ENCODE measurements at places on chromosomes 1 and 21.
A peak's percentile ranks its signal among the peaks of the same experiment; 100 is the strongest.

DNA sequence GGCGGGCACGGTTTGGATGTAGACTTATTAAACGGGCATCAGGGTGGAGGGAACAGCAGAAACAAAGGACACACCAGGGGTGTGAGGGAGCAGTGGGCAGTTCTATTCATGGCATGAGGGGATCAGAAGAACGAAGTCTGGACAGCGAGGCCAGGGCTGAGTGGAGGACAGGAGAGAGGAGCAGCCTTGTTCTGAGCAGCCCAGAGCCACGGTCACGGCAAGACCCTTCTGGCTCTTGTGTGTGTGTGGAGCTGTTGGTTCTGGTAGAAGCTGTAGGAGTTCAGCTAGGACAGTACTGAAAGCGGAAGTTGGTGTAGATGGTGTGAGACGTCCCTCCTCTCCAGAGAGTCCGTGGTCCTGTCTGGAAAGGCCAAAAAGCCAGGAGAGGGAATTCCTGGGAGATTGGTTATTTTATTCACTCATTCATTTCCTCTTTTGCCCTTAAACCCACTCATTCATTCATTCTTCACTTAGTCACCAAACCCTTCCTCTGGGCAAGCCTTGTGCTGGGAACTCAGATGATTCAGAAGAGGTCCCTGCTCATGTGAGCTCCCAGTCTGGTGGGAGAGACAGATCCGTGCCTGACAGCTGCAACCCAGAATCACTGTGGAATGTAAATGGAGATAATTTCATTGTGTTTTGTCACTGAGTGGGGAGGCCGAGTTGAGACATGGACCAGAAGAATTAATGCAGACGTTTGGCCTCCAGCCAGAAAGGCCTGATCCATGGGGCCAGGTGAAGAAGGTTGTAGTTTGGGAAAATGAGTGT is 4.1 kb upstream of the ACOT11 start:
- no peak for DNase-seq

- no peak for DNase-seq
Observed at GRCh38 chr1:8752411-8752810, 65.0 kb downstream of the RERE start.

DNA sequence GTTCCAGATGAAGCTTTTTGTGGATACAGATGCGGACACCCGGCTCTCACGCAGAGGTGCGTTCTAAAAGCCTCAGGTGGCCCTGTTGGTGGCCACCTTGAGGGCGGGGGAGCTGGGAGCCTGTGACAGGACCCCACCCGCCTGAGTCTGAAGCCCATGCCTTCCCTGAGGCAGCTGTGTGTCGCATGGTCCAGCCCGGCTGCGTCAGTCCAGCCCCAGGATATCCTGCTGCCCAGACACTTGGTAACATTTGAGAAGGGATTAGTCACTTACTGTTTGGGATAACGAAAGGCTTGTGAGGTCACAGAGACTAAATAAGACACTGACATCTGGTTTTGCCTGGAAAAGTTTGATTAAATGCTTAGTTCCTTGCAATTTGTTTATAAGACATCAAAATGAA is 68.9 kb downstream of the UCK2 start:
- DNase-seq = peak; percentile 80

DNA sequence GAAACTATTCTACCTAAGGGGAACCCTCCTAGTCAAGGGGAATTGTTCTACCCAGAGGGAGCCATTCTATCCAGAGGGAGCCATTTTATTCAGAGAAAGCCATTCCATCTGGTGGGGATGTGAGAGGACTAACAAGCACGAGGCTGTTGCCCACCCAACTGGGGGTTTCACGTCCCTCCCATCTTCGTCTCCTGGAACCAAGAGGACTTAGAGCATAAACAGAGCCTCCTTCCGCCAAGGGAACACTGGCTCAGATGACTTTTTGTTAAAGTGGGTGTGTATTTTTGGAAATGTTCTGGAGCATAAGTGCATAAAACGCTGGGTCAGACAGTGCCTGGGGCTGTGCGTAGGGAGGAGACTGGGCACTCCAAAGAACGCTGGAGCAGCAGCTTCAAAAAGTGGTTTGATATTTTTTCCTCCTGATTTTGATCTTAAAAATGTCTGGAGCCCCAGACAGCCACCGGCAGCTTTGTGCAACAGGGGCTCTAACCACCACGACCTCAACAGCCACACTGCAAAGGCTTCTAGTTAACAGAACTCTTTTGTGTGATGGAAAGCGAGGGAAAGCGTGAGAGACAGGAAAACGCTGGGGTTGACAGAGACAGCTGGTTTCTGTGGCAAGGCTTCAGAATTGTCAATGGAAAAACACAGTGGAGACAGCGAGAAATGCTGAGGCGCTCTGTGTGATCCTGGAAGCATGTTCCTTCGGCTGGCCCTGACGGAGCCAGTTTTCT is 363.6 kb upstream of the CAMK1G start:
- DNase-seq = no peak

GRCh38 chr1:24292887-24293286 is 26.3 kb upstream of the GRHL3 start:
- no peak for DNase-seq

GRCh38 chr1:76919085-76919484 is 51.8 kb downstream of the ST6GALNAC5 start:
- DNase-seq = no peak

DNA sequence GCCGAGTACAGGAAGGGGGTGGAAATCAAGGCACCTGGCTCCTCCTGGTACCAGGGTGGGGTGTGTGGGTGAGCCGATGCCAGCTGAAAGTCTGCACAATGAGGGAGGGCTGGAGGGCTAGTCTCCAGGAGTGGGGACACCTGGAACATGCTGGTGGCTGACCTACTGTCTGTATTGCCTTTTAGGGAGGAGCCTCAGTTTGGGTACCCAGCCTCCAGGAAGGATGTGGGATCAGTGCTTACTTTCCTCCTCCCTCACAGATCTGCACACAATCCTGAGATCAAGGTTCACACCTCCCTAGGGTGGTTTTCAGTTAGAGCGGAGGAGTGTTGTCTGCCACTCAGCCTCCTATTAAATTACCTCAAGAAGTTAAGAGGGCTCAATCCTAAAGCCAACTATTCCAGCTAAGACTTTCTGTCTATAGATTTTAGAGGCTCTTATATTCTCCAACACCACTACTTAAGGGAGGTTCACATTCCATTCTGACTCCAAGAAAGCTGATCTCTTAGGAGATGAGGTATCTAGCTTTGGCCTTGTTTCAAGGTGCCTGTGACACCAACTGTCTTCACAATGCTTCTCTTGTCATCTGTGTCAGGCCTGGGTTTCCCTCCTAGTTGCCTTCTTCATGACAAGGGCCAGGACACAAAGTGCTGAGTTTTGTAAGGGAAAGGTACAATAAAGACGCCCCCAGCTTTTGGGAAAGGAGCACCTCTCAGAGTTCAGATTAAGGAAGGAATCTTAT is 15.7 kb downstream of the SSR2 start:
- DNase-seq = no peak

DNA sequence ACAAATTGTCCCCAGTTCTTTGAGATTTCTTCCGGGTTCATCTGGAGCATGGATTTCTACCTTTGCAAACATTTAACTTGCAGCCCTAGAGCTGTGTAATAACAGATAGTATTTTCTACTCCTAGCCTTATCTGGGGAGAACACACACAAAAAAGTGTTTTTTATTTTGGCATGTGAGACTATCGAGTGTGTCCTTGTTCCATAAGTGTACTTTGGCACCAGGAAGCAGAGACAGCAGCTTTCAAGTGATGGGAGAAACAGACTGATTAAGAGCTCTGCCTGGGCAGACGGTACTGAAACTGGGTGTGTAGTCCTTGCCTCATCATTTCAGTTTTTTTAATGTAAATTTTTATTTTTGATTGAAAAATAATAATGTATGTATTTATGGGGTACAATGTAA is 297.4 kb downstream of the ST6GALNAC3 start:
- DNase-seq = no peak

GRCh38 chr1:225627304-225627947 is 25.5 kb downstream of the ENAH start:
- no peak for DNase-seq

DNA sequence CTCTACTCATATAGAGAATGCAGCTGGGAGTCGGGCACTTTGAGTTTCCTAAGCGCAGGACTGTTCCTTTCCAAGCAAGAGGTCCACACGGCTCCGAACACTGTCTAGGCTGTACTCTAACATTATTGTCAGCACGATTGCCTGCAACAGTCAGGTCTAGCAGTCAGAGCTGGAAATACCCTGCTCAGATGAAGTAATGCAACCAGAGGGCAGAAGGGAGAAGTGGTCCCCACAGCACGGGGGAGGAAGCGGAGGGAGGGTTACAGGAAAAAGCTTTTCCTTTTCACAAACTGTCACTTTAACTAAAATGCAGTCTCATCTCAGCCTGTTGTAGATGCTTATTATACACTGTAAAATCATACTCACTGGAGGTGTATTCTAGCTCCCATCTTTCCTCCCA is 98.9 kb upstream of the SLC44A3 start:
- no peak for DNase-seq

- no peak for DNase-seq
Observed at GRCh38 chr1:32219022-32219421, 3.1 kb downstream of the TMEM234 start.

DNA sequence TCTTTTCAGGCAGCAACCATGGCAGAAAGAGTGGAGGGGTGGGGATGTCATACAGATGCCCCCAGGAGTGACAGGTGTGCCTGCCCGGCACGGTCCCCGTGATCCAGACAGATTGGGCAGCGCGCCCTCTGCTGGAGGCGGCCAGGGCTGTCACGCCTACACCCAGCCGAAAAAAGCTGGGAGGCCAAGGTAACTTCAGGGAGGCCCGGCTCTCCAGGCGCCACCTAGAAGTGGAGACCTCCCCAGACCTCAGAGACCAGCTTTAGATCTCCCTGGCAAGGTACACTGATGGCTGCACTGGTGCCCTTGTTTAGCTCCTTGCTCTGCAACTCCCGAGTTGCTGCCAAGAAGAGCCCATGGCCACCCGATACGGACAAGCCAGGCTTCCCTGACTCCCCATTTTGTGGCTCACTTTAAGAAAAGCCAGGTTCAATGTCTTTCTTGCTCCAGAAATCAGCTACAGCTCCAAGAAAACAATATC is 6.6 kb downstream of the GOLT1A start:
- no peak for DNase-seq

DNA sequence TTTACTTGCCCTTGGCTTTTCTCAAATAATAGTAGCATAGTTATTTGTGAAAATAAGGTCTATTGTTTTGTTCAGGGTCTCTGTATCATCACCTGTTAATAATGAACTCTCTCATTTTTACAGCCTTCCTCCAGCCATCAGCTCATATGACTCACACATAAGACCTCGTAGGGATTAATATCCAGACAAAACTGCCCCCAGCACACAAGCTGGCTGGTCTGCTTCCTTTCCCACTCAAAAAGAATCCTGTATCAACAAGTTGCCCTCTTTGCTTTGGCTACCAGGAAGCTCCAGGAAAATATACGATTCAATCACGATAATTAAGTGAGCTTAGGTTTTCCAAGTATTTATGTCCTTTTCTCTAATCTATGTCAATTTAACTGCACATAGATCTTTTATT is 119.2 kb downstream of the DMRTB1 start:
- DNase-seq = no peak

DNA sequence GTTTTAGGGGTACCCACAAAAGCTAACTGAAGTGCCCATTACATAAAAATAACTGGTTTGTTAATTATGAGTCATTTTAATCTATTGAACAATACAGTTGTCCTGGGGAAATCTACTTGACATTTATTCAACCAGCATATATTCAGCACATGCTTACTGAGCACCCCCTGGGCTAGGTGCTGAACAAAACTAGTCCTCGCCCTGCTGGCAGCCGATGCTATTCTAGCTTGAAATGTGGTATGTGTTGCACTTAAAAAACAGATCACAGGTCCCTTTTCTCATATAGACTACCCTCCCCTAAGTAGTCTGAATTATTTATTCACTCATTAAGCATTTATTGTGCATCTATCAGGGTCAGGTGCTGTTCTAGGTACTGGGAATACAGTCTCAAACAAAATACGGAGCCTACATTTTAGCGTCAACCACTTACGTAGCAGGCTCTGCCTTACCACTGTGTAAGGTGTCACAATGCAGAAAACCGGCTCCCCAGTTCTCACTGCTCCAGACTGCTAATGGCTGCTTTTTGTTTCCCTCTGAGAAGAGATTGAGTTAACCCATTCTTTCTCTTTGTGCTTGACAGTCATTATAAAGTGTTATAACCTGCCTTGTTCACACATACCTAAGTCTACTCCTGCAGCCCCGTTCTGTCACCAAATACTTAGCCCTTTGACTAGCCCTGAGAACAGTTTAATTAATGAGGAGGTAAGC is 57.1 kb downstream of the ADCY10 start:
- no peak for DNase-seq

GRCh38 chr1:36482724-36483388 is at the start of gene CSF3R:
TSS of gene CSF3R (minus strand) at chr1:36482913. CDS start at chr1:36479496, 3,417 bp downstream.
- no peak for DNase-seq

DNA sequence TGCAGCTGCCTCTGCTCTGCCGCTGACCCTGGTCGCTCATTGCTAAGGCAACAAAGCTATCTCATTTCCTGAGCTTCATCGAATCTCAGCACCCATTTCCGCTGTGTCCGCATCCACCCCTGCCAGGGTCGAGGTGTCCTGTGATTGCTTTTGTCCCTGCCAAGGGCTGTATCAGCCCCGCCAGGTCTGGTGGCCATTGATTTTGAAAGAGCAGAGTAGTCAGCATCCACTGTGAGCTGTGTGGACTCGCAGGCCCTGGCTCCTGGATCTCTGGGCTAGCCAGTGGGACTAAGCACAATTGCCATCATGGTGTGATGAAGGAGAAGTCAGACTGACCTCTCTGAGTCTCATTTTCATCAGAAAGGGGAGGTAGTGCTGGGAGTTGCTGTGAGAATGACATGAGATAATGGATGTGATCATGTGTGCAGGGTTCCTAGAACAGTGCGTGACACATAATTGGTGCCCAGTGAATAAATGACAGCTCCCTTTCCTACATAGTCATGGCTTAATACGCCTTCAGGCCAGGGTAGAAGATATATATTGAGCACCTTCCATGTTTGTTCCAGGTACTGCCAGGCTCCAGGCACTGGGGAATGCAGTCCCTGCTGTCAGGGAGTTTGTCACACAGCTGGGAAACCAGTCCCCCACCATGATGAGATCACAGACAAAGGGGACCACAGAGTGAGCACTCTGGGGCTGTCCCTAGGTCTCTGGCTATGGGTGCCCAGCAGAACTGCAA is 32.1 kb downstream of the NAV1 start:
- no peak for DNase-seq

DNA sequence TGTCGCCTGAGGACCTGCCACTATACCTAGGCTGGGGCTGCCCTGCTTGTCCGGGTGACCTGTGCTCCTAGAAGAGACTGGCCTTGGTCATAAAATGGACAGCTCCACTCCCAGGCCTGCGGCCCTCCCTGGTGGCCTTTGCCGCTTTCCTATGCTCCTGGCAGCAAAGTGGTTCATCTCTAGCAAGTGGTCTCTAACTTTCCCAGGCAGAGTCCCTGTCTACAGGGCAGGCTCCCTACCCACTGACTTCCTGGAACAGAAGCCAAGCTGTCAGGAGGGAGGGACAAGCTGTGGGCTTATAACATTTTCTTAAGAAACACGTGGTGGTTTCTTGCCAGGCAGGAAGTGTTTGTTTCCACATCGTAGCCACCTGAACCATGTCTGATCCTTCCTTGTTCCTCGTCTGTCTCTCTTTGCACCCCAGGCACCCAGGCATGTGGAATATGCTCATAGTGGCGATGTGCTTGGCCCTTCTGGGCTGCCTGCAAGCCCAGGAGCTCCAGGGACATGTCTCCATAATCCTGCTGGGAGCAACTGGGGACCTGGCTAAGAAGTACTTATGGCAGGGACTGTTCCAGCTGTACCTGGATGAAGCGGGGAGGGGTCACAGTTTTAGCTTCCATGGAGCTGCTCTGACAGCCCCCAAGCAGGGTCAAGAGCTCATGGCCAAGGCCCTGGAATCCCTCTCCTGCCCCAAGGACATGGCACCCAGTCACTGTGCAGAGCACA is 10.1 kb downstream of the H6PD start:
- DNase-seq = no peak

Measured in HFF-Myc (cell line).